ENCODE measurements at places on chromosomes 11 and 22.

GRCh38 chr11:92276773-92277172 is 52.2 kb downstream of the FAT3 start:
- H3K4me1 ChIP-seq, result no peaks in the 10 kb centered on the region
- no peaks in the 10 kb centered on the region for H3K36me3 ChIP-seq
- H3K27ac ChIP-seq, result no peak overlapping the region
- no peak overlapping the region for H3K4me3 ChIP-seq
- no peaks in the 10 kb centered on the region for H3K27me3 ChIP-seq

GRCh38 chr22:17633217-17633997 is 4.9 kb upstream of the ATP6V1E1 start:
- H3K4me3 ChIP-seq, result no peak overlapping the region
- H3K27me3 ChIP-seq, result no peaks in the 10 kb centered on the region
- no peaks in the 10 kb centered on the region for H3K36me3 ChIP-seq
- peaks cover 7% of the 10 kb centered on the region for H3K4me1 ChIP-seq
- no peak for DNase-seq
- H3K27ac ChIP-seq, result no peak overlapping the region

DNA sequence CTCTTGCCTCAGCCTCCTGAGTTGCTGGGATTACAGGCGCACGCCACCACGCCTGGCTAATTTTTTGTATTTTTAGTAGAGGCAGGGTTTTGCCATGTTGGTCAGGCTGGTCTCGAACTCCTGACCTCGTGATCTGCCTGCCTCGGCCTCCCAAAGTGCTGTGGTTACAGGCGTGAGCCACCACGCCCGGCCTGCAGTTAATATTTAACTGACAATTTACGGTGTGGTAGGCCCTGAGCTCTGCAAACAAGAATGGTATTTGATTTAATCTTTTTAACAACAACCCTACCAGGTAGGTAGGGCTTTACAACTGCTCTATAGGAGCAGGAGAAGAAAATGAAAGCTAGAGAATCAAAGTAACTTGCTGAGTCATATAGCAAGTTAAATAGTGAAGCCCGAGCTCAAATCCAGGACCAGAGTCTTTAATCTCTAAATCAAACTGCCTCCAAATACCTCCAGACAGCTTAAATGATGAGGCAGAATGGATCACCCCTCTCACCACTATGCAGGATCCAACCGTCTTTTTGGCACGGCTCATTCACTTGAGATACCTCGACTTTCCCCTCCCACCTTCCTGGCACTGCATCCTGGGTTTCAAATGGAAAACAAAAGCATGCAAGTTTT is 9.4 kb downstream of the UEVLD start:
- H3K4me1 ChIP-seq, result no peaks in the 10 kb centered on the region
- no peaks in the 10 kb centered on the region for H3K27me3 ChIP-seq
- no peak overlapping the region for H3K4me3 ChIP-seq
- DNase-seq, result no peak
- peaks cover 26% of the 10 kb centered on the region for H3K36me3 ChIP-seq

DNA sequence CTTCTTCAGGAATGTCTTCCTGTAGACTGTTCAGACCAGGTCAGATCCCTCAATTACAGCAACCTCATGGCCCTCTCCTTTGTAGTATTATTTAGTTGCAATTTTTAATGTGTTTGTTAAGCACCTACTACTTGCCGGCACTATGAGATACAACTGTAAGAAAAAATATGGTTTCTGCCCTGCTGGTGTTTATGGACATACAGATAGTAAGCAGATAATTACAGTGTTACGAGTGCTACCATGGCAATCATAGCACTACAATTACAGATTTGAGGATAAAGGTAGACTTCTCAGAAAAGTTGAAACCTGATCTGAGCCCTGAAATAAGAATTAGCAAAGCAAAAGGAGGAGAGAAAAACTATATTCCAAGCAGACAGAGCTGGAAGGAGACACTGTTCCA is 2.8 kb downstream of the LRRC51 start:
- H3K27ac ChIP-seq, result peak overlapping the region; percentile 68
- no peaks in the 10 kb centered on the region for H3K27me3 ChIP-seq
- no peak overlapping the region for H3K4me3 ChIP-seq
- peaks cover 8% of the 10 kb centered on the region for H3K36me3 ChIP-seq

GRCh38 chr11:69703453-69703767 is 412 bp downstream of the FGF19 start:
- peak overlapping the region; percentile 59 for H3K4me3 ChIP-seq
- no peaks in the 10 kb centered on the region for H3K36me3 ChIP-seq
- H3K27me3 ChIP-seq, result peaks cover 50% of the 10 kb centered on the region
- DNase-seq, result no peak

DNA sequence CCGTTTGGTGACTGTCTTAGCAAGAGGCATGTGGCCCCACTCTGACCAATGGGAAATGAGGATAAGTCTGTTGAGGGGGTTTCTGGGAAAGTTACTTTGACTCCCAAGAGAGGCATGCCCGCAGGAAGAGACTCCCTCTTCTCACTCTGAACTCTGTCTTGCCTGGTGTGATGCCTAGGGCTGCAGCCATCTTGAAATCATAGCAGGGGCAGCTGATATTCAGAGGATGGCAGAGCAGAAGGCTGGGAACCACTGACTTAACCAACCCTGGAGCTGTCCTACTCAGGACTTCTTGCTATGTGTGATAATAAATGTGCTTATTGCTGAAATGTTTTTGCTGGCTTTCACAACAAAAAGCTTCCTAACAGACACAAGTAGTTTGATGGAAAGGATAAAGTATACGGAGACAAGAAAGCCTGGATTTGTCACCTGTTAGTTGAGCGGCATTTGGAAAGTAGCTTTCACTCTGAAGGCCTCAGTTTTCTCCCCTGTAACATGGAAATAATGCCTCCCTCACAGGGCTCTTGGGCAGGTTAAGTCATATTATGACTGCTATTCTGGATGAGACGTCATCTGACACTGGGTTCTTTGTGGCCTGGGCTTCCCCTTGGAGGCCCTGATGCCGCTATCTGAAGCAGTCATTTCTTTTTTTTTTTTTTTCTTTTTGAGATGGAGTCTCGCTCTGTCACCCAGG is 128.5 kb downstream of the CEP164 start:
- peaks cover 5% of the 10 kb centered on the region for H3K27me3 ChIP-seq
- no peak overlapping the region for H3K4me3 ChIP-seq
- DNase-seq, result peak; percentile 27
- H3K27ac ChIP-seq, result peak overlapping the region; percentile 47
- H3K36me3 ChIP-seq, result peaks cover 19% of the 10 kb centered on the region

- H3K36me3 ChIP-seq, result peaks cover 1% of the 10 kb centered on the region
- no peaks in the 10 kb centered on the region for H3K4me1 ChIP-seq
- no peak for DNase-seq
- H3K27me3 ChIP-seq, result peaks cover 5% of the 10 kb centered on the region
- H3K4me3 ChIP-seq, result no peak overlapping the region
These were observed 88.2 kb upstream of the LINC01488 start for GRCh38 chr11:69393178-69393832.

DNA sequence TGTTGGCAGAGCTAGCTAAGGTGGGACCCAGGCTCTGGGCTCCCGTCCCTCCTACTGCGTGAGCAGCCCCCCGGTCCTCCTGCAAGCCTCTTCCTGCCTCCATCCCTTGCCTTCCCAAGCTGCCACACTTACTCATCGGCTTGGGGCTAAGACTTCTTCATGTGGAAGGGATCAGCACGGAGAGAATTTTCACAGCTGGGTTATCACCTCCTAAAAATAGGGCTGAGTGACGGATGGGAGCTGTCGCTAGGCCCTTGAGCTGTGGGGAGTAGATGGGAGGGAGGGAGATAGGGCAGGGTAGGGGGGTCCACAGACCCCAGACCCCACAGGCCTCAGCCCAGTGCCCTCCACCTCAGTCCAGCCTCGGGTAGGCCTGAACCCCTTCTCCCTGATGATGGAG is 41.0 kb downstream of the FLRT1 start:
- DNase-seq, result no peak
- no peak overlapping the region for H3K27ac ChIP-seq
- no peak overlapping the region for H3K4me3 ChIP-seq
- no peaks in the 10 kb centered on the region for H3K4me1 ChIP-seq

- H3K27me3 ChIP-seq, result peaks cover 21% of the 10 kb centered on the region
- peaks cover 29% of the 10 kb centered on the region for H3K4me1 ChIP-seq
- no peak overlapping the region for H3K4me3 ChIP-seq
- H3K36me3 ChIP-seq, result peaks cover 1% of the 10 kb centered on the region
- H3K27ac ChIP-seq, result no peak overlapping the region
- DNase-seq, result no peak
These were observed 47.3 kb downstream of the GRAMD1B start for GRCh38 chr11:123477205-123477907.

GRCh38 chr22:23215294-23216241 is 35.3 kb downstream of the BCR start:
- peak overlapping the region; percentile 42 for H3K27ac ChIP-seq
- H3K27me3 ChIP-seq, result no peaks in the 10 kb centered on the region
- peaks cover 12% of the 10 kb centered on the region for H3K36me3 ChIP-seq
- no peak for DNase-seq

- H3K27ac ChIP-seq, result no peak overlapping the region
- H3K36me3 ChIP-seq, result no peaks in the 10 kb centered on the region
- no peaks in the 10 kb centered on the region for H3K4me1 ChIP-seq
- DNase-seq, result no peak
- no peaks in the 10 kb centered on the region for H3K27me3 ChIP-seq
- no peak overlapping the region for H3K4me3 ChIP-seq
These were observed 341.0 kb downstream of the DYNC2H1 start for GRCh38 chr11:103450241-103450640.

DNA sequence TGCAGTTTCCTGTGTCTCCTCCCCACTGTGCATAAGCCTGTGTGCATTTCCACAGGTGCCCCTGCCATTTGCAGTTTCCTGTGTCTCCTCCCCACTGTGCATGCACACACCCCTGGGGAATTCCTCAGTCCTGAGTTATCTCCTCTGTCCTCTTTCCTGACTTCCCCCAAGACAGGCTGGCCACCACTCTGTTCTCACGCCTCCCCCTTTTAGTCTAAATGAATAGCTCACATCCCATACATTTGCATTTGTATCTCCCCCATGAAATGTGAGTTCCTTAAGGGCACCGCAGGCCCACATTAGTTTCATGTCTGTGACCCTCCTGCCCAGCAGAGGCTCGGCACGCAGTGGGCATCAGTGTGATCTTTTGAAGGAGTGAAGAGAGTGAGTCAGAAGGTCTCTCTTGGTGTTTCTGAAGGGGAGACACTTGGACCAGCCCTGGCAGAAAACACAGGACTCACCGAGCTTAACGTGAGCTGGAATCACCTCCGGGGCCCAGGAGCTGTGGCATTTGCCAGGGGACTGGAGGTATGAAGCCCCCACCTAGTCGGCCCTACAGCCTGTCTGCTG is 6.2 kb downstream of the LRRC74B start:
- H3K36me3 ChIP-seq, result no peaks in the 10 kb centered on the region
- no peak overlapping the region for H3K27ac ChIP-seq
- DNase-seq, result no peak
- H3K27me3 ChIP-seq, result peaks cover 35% of the 10 kb centered on the region
- H3K4me1 ChIP-seq, result peaks cover 18% of the 10 kb centered on the region
- H3K4me3 ChIP-seq, result no peak overlapping the region

DNA sequence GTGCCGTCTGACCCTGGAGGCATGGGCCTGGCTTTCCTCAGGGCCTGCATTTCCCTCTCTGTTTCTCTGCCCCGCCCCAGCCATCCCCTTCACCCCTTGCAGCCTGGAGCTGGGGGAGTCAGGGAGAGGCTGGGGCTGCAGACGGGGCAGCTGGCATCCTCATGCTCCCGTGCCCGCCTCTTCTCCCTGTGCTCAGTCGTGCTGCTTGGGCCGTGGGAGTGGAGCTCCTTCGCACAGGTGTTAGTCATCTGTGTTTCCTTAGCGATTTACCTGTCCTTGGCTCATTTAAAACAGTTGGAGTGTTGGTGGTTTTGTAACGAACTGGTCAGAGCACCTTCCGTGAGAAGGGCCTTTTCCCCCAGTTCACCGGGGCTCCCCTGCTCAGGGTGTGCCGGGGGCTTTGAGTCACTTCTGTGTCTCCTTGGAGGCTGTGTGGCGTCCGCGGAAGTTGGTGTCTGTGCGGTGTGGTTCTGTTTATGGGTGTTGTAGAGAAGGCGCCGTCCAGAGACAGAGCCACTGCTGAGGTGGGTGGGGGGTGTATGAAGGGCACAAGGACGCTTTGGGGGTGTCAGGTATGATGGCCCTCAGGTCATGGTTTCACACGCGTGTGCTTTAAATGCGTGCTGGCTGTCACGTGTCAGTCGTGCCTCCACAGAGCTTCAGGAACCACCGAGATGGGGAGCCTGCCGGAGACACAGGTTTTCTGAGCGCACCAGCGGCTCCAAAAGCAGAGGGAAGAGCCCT is 19.5 kb downstream of the BRSK2 start:
- H3K4me1 ChIP-seq, result no peaks in the 10 kb centered on the region
- H3K27me3 ChIP-seq, result peaks cover 18% of the 10 kb centered on the region
- no peak overlapping the region for H3K27ac ChIP-seq
- DNase-seq, result no peak
- H3K4me3 ChIP-seq, result no peak overlapping the region

Data from stimulated activated naive B cell treated with anti-CD40 and anti-IgM and Interleukin-4, amounts not matched to agents 10 μg/mL and 1 μg/mL and 100 μg/mL, for 72 hours (primary cell).